ENCODE measurements at places on chromosomes 6 and 20.

DNA sequence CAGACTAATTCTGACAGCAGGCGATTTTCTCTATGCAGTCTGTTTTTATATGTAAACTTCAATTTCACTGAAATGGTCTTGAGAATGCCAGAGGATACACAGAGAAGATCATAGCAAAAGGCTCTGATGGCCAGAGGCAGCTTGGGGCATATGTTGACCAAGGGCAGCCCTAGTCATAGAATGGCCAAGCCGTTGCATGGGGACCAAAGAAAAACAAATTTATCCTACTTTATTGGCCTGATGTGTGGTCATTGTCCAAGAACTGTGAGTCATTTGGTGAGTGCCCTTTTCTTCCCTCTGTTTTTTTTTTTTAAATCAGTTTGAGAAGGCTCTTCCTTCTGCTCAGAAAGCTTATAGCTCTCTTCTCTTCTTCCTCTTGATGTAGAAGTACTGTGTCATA is 5.8 kb downstream of the HDGFL1 start:
- DNase-seq = no peak

DNA sequence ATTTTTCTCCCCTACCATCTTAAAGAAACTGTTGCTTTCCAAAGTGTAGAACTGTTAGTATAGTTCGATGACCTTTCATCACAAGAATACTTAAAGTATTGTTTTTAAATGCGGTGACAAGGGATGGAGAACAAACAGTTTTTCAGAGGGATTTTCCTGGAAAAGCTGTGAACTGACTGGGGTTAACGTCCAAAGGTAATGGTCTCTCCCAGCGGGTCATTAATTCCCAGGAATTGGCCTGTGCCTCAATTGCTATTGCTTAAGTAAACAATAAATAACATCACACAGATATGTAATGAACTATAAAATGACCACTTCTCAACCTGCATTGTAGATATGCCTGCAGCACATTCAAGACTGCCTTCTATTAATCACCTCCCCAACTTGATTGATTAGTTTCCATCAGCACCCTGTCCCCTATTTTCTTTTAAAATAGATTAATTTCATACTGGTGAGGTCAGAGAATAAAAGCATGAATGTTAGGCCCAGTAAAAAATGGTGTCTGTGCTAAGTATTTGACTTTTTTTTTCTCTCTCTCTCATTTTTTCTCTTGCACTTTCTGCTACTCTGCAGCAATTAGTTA is 268.2 kb downstream of the SAMD5 start:
- DNase-seq = peak; percentile 62

DNA sequence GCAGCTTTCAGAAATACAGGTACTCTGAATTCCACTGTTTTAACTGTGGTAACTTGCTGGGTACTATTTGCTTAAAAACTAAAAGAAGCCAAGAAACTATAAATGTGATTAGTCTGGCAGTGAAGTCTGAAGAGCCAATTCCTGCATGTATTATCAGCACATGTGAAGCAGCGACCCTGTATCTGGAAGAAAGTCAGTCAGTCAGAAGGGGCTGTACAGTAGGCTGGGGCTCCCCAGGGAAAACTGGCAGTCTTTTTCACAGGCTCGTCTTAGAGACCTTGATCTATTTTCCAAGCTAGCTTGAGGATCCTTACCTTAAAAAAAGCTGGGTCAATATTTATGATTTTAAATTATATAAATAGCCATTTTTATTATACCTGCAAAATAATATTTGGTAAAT is 104.9 kb downstream of the PDSS2 start:
- DNase-seq = no peak

DNA sequence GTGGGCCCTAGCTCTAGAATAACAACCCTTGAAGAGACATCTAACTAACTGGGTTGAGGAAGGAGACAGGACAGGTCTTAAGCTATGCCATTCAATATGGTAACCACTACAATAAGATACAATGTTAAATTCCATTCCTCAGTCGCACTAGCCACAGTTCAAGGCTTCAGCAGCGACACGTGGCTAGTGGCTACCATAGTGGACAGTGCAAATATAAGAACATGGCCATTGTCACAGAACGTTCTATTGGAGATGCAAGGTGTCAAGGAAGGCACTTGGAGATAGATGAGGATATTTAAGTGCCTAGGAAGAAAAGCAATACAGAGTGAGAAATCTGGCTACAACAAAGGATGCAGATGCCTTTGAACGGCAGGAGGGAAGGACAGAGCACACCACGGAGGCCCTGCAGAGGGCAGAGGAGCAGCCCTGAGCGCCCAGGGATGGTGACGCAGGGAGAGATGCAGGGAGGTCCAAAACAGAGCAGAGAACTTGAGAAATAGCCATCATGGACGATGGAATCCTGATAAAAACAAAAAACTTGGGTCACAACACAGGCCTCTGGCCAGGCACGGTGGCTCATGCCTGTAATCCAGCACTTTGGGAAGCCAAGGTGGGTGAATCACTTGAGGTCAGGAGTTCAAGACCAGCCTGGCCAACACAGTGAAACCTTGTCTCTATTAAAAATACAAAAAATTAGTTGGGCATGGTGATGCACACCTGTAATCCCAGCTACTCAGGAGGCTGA is 140.7 kb downstream of the ZMYND8 start:
- no peak for DNase-seq

GRCh38 chr6:57252975-57253374 is 30.9 kb upstream of the RAB23 start:
- DNase-seq = no peak

- DNase-seq = peak; percentile 41
Observed at GRCh38 chr6:89895276-89895874, 1.1 kb downstream of the GJA10 start.

DNA sequence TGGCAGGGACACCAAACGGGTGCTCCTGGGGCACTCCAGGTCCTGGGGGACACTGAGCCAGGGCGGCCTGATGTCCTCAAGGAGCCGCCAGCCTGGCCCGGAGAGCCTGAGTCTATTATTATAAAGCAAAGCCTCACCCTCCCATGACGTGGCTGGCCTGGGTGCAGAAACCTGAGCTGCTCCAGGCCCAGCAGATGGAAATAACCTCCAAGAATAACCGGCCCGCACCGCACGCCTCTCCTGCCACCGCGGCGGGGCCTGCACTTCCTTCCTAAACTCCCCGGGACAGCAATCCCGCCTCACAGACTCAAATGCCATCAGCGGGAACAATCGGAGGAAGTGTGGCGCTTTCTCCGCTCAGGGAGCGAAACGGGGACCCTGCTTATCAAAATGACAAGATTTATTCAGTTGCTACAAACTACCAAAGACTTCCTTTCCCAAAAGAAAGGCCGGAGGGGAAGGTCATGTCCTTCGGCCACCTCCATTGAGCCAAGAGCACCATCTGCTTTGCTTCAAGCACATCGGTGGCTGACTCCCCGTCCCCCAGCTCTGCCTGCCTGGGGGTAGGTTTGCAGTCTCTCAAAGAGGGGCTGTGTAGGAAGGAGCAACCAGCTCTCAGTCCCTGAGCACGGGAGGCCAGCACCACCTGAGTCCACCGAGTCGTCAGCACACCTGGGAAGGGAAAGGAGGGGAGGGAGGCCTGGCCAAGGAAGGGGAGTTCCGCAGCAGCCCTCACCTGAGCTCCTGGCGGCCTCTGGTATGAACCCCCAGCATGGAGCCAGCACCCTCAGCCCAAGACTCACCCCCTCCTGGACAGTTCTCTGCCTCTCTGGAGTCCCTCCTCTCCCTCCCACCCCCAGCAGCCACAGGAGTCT is 78.6 kb upstream of the QKI start:
- DNase-seq = no peak

- no peak for DNase-seq
Observed at GRCh38 chr20:3121955-3122610, 37.6 kb upstream of the AVP start.

DNA sequence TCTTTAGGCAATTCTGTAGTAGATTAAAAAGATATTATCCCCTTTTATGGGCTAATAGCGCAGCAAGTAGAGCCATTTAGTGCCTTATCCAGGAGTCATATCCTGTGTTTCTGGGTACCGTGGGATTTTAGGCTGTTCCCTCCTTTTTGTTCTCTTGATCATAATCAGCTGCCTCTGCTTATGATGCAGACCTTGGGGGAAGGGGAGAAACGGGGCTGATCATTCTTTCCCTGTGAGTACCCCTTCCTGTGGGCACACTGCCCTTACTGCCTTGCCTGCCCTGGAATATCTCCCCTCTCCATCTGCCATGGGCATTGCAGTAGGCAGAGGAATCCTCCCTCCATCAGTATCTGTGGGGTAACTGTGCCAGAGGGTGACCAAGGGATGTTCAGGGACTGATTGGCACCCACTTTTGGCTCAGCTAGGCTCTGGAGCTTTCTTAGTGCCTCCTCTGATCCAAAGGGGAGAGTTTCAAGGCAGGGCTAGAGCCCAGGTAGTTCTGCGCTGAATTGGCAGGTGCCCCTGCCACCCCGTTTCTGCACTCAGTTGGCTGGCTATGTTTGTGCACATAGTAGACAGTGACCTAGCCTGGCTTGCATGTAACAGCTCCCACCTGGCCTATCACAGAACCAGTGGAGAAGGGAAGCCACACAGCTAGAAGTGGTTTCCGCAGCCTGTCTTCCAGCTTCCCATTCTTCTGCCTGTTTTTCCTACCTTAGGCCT is 103.3 kb downstream of the FIG4 start:
- DNase-seq = peak; percentile 6

- no peak for DNase-seq
Observed at GRCh38 chr6:75196081-75196687, 9.7 kb downstream of the COL12A1 start.

DNA sequence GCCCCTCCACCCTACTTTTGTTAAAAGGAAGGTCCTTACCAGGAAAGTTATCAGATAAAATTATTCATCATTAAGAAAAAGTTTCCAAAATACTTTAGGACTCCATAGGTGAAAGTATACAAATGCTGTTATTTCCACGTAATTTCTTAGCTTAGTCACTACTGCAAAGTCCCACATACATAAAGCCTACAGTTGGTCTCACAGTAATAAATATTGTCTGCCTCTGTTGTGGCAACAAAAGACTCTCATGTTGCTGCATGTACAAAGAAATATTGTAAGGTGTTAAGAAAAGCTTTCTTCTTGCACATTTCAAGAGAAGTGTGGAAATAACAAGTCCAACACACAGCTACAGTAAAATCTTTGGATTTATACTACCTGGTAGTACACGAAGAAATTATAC is 102.4 kb upstream of the DST start:
- no peak for DNase-seq

- DNase-seq = no peak
Observed at GRCh38 chr6:151514000-151514730, 20.3 kb downstream of the CCDC170 start.

GRCh38 chr6:16982807-16983206 is 119.0 kb upstream of the STMND1 start:
- no peak for DNase-seq

DNA sequence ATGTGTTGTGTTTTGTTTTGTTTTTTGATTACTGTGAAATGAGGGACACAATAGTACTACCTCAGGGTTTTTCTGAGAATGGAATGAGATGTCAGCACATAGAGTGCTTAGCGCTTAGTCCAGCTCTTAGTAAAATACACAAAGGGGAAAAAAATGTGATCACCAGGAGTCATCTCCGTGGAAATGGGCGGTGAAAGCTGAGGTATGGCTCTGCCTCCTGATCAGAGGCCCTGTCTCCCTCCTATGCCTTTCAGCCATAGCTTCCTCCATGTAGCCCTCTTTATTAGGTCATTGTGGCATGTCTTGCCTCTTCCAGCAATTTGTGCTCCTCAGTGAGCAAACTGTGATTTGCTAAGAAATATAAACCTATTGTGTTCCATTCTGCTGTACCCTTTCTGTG is 13.0 kb downstream of the PSMF1 start:
- no peak for DNase-seq

DNA sequence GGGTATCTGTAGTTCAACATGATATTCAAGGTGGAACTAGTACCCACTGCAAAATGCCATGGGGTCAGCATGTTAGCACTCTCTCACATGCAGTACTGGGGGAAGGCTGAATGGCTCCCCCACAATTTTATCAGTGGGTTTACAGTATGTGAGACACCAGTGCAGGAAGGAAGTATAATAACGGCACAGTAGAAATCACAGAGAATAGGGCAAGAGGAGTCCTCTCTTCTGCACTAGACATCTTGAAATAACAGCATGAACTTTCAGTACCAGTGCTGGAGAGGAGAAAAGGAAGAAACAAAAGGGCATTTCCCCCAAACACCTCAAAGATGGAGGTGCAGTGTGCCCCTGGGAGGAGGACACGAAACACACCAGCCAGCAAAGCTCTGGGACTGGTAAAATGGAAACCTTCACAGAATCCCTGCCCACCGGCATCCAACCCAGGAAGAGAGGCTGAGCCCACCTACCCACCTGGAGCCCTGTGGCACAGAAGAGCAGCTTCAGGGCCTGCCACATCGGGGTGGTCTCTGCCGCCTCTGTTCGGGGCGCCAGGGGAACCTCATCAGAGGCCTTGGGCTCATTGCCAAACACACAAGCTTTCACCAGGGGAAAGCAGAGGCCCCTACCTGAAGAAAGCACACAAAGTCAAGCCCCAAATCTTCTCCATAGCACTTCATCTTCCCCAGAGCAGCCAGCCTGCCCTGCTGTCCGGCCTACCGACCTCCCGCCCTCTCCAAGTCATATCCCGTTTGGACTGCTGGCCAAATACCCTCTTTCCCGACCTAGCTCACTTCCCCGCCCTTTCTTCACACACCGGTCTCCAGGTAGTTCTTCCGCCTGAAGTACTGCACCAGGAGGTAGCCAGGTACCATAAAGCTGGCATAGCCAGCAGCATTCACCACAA is 1.2 kb downstream of the SLC35B2 start:
- DNase-seq = no peak

- DNase-seq = no peak
Observed at GRCh38 chr6:102474041-102474807, 1080.7 kb downstream of the GRIK2 start.

- DNase-seq = no peak
Observed at GRCh38 chr6:30839671-30840070, 44.6 kb upstream of the DDR1 start.

GRCh38 chr20:49964964-49965780 is 17.6 kb upstream of the SNAI1 start:
- peak; percentile 42 for DNase-seq

- DNase-seq = peak; percentile 61
Observed at GRCh38 chr6:2959909-2960719, 11.3 kb downstream of the SERPINB6 start.

GRCh38 chr20:4091490-4092479 is 76.4 kb upstream of the RNF24 start:
- peak; percentile 29 for DNase-seq

DNA sequence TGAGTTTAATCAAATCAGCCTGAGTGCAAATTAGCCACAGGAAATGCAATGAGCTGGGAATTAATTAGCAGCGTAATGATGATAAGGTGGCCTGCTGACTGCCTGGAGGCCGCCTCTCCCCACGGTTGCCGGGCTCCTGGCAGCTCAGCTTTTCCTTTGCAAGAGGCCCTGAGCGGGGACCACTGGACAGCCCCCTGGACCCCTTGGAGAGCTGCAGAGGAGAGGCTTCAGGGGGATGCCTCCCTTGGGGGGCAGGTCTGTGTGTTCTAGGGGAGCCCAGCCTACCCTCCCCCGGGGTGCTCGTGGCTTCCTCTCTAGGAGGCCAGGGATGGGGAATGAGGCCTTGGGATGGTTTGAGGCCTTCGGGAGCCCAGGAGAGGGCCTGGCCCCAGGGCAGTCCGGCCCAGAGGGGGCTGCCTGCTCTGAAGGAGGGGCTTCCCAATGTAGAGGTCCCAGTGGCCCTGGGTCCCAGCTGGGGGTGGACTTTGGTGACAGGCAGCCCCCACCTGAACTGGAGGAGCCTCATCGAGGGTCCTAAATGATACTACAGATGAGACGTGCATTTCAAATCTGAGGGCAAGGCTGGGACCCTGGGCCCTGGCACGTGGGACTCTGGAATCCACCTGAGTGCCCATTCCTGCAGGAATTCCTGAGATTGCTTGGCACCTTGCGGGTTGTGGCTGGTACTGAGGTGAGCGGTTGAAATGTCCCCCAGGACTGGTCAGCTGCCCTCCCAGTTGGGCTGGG is 66.4 kb upstream of the BHLHE23 start:
- no peak for DNase-seq
